Liver (tissue), 10 donors: ENCODE measurements at places on chromosomes 12 and 14.

- no peak for DNase-seq
Observed at GRCh38 chr12:129693731-129694130, 210.1 kb downstream of the TMEM132D start.

DNA sequence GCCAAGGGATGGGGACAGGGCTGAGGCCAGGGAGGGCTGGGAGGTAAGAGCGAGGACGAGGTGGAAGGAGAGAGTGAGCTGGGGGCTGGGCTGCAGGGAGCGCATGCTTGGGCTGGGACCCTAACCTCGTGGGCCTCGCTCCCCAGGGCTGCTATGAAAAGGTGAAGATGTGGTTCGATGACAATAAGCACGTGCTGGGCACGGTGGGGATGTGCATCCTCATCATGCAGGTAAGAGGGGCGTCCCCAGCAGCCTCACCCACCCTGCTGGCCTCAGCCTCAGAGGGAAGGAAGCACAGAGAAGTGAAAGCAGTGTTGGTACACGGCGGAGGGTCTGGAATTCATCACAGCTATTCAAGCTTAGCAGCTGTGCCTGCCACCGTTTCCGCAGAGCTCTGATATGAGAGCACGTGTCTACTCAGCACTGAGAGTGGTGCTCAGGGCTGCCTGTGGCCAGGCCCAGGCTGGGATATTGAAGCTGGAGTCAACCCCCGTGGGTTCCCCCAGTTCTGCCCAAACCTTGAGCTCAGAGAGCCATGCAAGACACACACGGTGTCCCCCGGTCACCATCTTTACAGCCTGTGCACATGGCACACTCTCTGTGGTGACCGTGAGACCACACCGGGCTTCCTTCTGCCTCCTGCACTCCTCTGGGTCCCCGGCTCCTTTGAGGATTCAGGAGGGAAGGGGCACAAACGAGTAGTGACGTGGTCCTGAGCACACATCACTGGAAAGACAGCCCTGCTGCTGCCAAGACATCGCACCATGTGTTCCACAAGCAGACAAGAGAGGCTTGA lies 204.6 kb downstream of the TSPAN9 start:
- DNase-seq, result no peak

DNA sequence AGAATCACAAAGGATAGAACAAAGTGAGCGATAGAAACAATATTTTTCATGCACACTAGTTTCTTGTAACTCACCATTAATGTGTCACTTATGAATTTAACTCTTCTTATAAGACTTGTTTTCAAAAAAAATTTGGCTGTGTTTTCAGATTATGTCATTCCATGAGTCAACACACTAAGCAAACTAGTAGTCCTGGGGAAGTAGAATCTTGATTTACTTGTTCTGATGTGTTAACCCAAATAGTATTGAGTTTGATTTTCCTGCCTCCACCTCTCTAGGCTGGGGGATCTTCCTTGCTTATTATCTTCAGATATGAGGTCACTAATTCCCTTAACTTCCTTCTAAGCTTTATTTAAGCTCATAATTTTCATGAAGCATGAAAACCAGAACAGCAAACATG lies 151.0 kb upstream of the SEL1L start:
- DNase-seq, result no peak

- DNase-seq, result no peak
Observed at GRCh38 chr14:35088514-35088913, 33.3 kb downstream of the PPP2R3C start.

DNA sequence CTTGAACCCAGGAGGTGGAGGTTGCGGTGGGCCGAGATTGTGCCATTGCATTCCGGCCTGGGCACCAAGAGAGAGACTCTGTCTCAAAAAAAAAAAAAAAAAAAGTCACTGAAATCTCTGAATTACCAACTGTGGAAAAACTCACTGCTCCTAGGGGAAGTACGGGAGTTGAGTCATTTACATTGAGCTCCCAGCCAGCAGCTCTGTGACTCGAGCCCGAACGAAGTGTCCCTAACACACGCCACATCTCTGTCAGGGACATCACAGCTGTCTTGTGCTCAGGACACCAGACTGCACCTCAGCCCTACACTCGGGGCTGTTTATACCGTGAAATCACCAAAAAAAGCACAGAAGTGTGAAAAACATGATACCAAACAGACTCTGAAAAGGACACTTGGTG lies 21.1 kb downstream of the ATP6V0A2 start:
- no peak for DNase-seq

GRCh38 chr12:54641554-54641953 lies 6.6 kb downstream of the DCD start:
- DNase-seq, result no peak

GRCh38 chr12:19480459-19480858 lies 41.2 kb downstream of the AEBP2 start:
- DNase-seq, result no peak

- DNase-seq, result peak; percentile 69
Observed at GRCh38 chr12:121579981-121580868, 598 bp downstream of the KDM2B start.

DNA sequence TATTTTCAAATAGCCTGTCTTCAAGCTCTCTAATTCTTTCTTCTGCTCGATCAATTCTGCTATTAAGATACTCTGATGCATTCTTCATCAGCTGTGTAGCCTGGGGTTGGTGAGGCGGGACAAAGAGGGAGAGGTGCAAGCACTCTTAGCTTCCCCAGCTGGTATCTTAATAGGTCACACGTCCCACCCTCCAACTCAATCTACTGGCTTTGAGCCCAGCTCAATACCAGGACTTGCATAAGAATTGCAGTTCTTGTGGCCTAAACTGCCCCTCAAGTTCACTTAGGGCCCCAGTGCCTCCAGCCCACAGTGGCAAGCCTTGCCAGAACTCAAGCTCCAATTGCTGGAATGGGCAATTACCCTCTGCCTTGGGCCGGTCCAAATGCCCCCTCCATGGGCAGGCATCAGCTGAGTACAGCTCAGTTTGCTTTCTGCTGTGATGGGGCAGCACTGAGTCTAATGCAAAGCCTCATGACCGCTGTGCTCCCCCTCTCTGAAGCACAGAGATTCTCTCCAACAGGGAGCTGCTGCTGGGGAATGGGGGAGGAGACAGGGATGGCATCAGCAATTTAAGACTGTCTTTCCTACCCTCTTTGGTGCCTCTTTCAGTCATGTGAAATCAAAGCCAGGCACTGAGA lies 5.6 kb upstream of the SPATA7 start:
- DNase-seq, result no peak

GRCh38 chr14:24954037-24954699 lies 95.8 kb downstream of the STXBP6 start:
- DNase-seq, result no peak

- DNase-seq, result no peak
Observed at GRCh38 chr12:19527866-19528265, 88.6 kb downstream of the AEBP2 start.

- no peak for DNase-seq
Observed at GRCh38 chr14:50225067-50225973, 6.1 kb downstream of the SOS2 start.

- no peak for DNase-seq
Observed at GRCh38 chr12:90280564-90281058, 572.0 kb upstream of the ATP2B1 start.

DNA sequence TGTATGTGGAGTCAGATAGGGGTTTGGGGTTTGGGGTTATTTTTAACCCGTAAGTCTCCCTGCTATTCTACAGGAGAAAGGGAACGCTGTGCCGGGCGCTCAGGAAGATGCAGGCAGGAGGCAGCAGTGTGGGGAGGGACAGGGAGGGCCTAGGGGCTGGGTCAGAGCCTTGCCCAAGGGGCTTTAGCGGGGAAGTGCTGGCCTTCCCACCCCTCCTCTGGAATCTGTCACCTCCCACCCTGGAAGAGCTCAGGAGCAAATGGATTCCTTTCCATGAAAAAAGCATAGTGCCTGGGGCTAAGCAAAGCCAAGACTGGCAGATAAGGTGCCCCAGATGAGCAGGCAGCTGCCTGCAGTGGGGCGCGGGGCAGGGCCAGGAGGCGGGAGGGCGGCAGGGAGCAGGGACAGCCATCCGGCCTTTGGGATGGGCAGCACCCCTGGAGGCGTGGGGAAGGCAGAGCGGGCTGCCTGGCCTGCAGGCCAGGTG lies 7.3 kb upstream of the INF2 start:
- DNase-seq, result no peak

DNA sequence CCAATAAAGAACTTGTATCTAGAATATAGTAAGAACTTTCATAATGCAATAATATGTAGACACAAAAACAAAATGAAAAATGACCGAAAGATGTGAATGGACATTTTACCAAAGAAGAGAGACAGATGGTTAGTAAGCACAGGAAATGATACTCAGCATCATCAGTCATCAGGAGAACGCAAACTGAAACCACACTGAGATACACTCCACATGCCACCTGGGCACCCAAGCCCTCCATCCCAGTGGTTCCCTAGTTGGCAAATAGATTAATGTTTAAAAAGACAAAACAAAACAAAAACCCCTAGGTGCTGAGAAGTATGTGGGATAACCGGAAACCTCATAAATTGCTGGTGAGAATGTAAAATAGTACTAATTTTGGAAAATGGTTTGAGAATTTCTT lies 26.8 kb upstream of the VPS33A start:
- DNase-seq, result no peak

DNA sequence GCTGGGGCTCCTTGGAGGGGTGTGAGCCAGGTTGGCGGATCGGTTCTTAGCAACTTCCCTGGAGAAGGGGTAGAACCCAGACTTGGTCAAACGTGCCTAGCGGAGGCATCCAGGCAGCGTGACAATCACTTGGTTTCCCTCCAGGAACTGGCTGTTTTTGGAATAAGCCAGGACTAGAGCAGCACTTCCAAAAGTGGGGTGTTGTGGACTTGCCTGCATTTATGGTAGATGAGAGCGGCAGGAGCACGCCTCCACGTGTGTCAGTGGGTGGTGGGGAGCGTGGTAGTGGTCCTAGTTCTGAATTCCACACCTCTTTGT lies 2.8 kb downstream of the PRMT8 start:
- DNase-seq, result no peak

DNA sequence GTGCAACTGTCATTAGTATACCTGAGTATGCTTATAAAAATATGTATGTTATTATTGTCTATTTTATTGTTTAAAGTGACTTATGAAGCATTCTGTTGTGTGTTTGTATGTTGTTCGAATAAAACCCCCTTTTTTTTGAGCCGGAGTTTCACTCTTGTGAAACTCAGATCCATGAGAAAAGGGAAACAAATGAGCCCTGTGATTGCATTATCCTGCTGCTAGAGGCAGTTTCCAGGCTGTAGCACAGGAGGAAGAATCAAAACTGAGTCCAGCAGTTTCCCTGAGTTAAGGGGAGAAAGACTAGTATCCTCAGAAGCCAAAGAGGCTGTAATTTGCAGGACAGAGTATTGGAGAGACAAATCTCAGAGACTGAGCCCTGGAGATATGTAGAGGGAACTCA lies 12.5 kb downstream of the SGPP1 start:
- no peak for DNase-seq

DNA sequence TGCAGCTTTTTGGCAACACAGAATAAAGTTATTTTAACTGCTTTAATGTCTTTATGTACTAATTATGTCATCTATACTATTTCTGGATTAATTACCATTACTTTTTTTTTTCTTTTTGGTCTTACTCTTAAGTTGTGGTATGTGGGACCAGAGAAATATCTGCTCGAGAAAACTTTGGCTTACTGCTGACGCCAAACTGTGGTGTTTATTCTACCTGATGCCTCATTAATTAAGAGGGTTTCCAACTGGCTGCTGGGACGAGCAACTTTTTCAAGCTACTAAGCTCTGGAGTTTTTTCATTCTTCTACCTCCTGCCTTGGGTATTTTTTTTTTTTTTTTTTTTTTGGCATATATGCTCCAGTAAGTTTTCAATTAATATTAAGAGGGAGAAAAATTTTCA lies 1257.5 kb downstream of the FSCB start:
- DNase-seq, result no peak

GRCh38 chr14:102923925-102924486 lies 1.5 kb downstream of the AMN start:
- DNase-seq, result no peak

DNA sequence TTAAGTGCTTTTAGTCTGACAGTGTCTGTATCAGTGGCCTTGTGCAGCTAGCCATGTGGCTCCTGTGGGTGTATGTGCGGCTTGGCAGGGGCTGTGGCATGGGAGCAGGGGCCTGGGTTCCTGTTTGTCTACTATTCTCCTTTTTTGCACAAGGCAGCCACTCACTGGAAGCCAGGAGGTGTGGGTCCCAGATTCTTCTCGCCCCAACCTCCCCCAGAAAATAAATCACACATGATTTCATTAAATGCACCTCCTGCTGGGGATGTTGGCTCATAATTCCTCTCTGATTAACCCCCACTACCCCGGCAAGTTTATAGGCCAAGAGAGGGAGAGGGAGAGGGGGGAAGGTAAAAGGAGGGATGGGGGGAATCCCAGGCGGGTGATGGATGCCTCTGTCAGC lies 17.6 kb downstream of the CALCOCO1 start:
- no peak for DNase-seq

- DNase-seq, result no peak
Observed at GRCh38 chr12:113189361-113189760, 3.8 kb downstream of the RITA1 start.

DNA sequence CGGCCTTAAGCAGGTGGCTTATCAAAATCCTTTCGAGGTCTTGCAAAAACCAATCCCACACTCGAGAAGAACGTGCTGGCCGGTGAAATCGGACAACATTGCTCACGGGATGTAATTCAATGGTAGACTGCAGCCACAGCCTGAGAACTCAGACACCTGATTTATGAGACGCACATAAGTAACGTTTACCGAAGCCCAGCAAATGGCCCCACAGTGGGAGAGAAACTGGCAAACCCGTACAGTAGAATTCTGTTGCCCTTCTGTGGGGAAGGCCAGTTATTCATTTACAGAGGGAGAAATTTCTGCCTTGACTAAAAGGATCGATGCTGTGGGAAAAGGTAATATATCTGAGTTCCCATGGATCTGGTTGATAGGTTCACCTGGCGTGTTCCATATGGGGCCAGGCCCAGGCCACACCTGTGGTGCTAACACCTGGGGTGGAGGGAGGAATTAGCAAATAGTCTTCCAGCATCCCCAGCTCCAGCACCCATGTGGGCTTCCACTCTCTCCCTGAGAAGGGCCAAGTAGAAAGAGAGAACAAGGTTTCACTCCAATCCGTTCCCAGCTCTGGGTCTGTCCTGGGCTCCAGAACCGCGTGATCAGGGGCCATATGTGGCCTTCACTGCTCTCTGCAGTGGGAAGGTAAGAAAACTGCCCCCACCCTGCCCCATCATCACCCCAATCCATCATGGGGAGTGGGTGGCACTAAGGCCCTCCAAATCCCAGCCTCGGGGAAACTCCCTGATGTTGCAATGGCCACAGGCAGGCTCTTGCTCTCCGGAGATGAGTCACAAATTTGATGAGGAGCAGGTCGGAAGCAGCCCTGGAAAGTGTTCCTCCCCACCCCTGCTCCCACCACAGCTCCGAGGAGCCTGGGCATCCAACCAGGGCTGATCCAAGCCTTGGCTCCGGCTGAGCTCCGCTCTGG lies 12.7 kb downstream of the BDKRB1 start:
- DNase-seq, result peak; percentile 33

GRCh38 chr12:122166422-122167349 lies 7.3 kb downstream of the IL31 start:
- DNase-seq, result no peak

DNA sequence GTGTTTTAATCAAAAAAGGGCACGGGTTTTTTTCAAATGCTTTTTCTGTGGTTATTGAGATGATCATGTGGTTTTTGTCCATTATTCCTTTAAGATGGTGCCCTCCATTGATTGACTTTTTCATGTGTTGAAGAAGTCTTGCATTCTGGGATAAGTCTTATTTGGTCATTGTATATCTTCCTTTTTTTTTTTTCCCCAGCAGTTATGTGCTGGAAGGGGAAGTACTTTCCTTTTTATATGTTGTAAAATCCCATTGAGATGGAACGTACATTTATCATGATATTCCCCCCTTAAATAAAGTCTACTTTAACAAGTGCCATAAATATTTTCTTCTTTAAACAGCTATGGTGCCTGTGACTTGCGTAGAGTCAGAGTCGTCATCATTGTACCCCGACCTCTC lies 24.8 kb upstream of the MUCL1 start:
- no peak for DNase-seq
